ENCODE measurements at places on chromosomes 11 and 22.

- no peak for DNase-seq
Observed at GRCh38 chr22:37443086-37443485, 15.8 kb upstream of the ELFN2 start.

- no peak for DNase-seq
Observed at GRCh38 chr11:66567787-66568123, 651 bp downstream of the CTSF start.

DNA sequence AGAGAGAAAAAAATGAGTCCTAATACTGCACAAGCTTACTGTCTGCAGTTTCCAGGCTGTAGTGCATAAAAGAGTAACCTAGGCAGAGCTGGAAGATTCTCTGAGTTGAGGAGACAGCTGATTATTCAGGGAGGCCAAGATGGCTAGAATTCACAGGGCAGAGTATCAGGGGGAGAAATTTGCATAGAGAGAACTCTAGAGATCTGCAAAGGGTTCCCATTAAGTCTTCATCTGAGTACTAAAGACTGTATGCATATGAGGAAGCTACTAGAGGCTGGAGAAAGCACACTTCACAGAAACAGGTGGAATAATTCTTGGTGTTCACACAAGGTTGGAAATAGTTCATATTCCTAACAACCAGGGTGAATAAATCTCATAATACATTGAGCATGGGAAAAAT is 66.6 kb upstream of the RRAS2 start:
- DNase-seq, result no peak

GRCh38 chr22:45129703-45130524 is 33.8 kb upstream of the NUP50 start:
- DNase-seq, result no peak

DNA sequence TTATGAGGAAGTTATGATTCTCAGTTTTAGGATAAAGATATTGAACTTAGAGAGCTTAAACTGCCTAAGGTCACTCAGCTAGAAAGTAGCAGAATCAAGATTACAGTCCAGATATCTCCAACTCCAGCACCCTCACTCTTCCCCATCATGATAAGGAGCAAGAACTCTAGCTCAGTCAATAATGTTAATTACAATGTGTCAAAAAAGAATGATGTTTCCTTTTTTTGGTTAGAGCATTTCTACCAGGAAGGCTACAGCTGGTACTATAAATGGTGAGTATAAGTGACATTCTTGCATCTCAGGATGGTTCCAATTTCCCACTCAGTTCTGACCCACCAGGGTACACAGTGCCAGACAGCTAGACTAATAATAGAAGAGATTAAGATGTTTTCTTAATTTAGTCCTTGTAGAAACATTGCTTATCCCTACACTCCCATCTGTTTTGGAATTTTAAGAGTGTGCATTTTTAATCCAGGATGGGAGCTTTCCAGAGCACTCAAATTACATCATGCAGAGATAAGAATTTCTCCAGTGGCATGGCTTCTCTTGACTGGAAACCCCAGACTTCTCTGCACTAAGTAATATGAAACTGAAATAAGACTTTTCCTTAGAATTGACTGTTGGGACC is 21.6 kb upstream of the BBOX1 start:
- DNase-seq, result no peak

GRCh38 chr22:18119409-18120110 is 9.0 kb downstream of the TUBA8 start:
- DNase-seq, result no peak

GRCh38 chr11:120389693-120390584 is 53.7 kb downstream of the ARHGEF12 start:
- no peak for DNase-seq

GRCh38 chr11:45756384-45757010 is 48.5 kb upstream of the SLC35C1 start:
- DNase-seq, result no peak

DNA sequence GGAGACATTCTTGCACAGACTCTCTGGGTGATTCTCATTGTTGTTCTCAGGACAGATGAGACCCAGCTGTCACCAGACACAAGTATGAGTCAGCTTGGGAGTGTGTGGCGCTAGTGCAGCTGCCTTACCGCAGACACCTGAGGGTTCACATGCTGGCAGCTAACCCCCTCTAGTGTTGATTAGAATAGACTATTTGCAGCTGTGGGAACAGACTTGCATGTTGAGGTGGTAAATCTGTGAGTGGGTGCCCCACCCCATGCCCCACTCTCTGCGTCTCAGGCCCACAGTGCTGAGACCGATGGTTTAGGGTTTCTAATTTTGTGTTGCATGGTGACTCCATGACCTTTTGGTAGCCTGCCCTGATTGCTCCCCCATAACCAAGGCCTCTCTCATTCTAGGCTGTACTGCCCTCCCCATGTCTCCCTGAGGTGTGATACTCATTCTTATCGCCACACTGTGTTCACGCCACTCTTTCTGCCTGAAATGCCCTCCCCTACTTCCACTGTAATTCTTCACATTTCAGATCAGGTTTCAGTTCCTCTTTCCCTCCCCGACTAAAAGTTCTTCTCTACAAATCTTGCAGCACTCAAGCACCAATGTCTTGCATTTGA is 73.7 kb upstream of the KIRREL3 start:
- no peak for DNase-seq

DNA sequence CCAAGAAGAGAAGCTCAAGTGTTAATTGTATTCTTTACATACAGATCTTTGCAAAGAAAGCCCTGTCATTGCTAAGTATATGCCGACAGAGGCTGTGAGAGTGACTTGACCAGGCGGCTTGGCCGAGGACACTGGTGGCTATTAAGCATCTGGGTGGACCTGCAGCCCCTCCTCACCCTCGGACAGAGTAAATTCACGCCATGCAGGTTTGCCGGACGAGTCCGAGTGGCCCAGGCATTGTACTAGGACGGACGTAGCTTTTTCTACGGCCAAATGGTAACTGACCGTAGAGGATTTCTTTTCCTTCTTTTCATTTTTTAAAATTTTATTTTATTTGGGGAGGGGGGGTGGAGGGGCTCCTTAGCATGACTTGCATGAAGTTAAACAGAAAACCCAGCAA is 47.0 kb downstream of the KCNC1 start:
- no peak for DNase-seq

- DNase-seq, result no peak
Observed at GRCh38 chr22:44336962-44337677, 24.4 kb upstream of the SHISAL1 start.

- no peak for DNase-seq
Observed at GRCh38 chr11:120854988-120855387, 168.9 kb upstream of the TBCEL start.

- no peak for DNase-seq
Observed at GRCh38 chr11:10856689-10857458, 979 bp downstream of the ZBED5 start.

DNA sequence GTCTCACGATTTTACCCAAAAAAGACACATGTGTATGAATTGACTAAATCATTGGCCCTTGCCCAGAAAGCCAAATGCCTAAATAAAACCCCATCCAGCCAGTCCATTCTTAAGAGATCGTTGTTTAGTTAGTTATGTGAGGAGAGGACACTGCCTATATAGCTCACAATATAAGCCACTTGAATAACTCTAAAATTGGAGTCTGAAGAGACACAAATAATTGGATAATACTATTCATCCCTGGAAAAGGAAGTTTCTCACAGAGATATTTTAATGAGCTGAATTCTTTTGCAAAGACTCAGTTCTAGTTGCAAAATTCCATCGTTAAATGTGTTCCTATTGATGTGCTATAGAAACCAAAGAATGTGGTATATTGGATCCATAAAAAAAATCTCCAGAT is 176.7 kb downstream of the SOX6 start:
- DNase-seq, result no peak
